ENCODE measurements at places on chromosomes 3 and 15.

DNA sequence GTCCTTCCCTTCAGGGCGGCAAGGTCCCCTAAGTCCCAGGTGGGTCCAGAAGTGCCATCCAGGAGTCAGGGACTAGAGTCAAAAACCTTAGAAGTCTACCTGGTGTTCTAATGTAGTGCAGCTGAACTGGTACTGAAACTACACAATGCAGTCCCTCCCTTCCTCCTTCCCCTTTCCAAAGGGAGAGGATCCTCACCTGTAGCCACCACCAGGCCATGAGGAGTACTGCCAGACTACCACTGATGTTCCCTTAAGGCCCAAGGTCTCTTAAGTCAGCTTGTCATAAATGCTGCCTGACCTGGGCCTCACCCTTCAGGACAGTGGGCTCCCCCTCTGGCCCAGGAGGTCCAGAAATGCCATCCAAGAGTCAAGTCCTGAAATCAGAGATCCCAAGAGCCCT is 98.9 kb downstream of the ULK4 start:
- DNase-seq: no peak

DNA sequence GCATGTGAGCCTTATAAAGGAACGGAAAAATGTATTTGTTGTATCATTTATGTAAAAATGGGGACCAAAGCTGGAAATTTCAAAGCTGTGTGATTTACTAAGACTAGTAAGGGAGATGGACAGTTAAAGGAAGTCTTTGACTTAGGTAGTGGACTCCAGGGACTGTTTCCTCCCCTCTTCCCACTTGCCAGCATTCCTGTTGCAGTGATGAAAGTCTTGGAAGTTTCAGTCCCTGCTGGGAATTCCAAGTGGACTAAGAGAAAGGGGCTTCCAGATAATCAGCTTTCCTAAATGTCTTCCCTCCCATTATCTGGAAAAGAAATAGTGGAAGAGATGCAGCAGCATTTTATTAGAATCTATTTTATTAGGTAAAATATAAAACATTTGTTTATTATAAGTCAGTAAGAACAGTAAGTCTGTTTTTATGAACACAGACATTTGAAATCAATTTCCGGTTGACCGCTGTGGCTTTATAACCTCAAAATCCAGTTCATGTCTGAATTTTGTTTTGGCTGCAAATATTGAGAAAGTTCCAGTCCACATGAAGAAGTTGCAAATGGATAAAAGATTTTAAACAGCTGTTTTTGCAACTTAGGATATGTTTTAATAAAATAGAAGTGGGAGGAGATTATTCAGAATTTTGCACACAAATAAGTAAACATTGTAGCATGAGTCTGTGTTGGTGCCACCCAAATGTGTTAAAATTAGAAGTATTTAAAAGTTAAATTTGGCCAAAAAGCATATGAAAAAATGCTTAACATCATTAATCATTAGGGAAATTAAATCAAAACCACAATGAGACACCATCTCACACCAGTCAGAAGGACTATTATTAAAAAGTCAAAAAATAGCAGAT is 141.8 kb downstream of the IL20RB start:
- no peak for DNase-seq

GRCh38 chr3:99626417-99626788 is 12.0 kb upstream of the COL8A1 start:
- no peak for DNase-seq

DNA sequence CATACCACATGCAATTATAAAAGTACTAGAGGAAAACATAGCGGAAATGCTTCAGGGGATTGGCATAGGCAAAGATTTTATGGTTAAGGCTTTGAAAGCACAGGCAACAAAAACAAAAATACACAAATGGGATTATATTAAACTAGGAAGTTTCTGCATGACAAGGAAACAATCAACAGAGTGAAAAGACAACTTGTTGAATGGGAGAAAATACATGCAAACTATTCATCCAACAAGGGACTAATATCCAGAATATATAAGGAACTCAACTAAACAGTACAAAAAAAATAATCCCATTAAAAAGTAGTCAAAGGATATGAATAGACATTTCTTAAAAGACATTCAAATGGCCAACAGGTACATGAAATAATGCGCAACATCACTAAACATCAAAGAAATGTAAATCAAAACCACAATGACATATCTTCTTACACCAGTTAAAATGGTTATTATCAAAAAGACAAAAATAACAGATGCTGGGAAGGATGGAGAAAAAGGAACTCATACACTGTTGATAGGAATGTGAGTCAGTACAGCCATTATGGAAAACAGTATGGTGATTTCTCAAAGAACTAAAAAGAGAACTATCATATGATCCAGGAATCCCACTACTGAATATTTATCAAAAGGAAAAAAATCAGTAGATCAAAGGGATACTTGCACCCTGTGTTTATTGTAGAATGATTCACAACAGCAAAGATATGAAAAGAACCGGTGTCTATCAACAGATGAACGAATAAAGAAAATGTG is 39.1 kb downstream of the COPS2 start:
- no peak for DNase-seq

- no peak for DNase-seq
Observed at GRCh38 chr15:47769166-47769565, 51.9 kb downstream of the SEMA6D start.

DNA sequence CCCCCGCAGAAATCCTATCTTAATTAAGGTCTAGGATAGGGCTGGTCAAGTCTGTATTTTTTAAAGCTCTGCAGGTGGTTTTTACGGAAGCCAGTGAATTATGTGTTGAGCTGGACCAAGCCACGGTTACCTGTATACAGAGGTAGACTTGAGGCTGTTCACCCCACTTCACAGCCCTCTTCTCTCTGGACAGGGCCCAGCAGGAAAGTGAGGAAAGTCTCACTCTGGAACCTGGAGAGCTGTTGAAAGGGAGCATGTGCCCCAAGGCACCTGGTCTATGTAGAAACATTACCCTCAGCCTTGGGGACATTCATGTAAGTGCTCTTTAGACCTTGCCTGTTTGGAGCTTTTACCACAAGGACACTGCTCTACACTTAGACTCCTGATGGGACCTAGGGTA is 6.9 kb downstream of the SEMA5B start:
- DNase-seq: no peak

DNA sequence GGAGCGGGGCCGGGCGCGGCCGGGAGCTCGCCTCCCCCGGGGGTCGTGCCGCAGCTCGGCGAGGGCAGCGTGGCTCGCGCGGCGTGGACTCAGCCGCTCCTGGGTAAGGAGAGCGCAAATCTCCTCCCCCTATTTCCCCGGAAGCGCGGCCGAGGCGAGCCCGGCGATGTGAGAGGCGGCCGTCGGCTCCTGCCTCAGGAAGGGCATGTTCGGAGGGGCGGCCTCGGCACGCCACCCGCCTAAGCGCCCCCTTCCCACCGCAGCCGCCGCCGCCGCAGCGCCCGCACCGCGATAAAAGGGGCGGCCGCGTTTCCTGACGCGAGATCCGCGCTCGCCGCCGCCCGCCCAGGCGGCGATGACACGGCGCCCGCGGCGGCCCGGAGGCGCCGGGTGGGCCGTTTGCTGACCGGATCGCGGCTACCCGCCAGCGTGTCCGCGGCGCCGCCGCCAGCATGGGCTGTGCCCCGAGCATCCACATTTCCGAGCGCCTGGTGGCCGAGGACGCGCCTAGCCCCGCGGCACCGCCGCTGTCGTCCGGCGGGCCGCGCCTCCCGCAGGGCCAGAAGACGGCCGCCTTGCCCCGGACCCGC is at the start of gene PDE8A:
PDE8A (plus strand) TSS at position 146 of the 590 bp plus-strand sequence; CDS start at position 453, 307 bp downstream.
- peak; percentile 17 for DNase-seq

DNA sequence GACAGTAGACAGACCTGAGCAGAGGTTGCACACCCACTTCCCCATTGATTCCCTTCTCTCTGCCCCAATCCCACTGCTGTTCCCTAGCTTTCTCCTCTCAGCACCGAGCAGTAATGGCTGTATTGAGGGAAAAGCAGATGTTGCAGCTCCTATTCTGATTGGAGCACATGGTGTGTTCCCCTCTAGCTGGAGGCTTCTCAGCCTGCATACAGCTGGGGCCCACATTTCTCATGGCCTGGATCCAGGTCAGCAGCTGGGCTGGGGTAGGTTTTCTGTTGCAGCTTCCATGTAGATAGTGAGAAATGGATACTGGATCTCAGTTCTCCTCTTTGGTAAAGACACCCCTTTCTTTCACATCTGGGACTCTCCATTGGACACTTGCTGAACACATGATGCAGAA is 50.1 kb downstream of the RYR3 start:
- no peak for DNase-seq

GRCh38 chr3:73024836-73025235 is 28.2 kb downstream of the PPP4R2 start:
- DNase-seq: no peak

- DNase-seq: no peak
Observed at GRCh38 chr15:58988006-58988785, 733 bp downstream of the RNF111 start.

DNA sequence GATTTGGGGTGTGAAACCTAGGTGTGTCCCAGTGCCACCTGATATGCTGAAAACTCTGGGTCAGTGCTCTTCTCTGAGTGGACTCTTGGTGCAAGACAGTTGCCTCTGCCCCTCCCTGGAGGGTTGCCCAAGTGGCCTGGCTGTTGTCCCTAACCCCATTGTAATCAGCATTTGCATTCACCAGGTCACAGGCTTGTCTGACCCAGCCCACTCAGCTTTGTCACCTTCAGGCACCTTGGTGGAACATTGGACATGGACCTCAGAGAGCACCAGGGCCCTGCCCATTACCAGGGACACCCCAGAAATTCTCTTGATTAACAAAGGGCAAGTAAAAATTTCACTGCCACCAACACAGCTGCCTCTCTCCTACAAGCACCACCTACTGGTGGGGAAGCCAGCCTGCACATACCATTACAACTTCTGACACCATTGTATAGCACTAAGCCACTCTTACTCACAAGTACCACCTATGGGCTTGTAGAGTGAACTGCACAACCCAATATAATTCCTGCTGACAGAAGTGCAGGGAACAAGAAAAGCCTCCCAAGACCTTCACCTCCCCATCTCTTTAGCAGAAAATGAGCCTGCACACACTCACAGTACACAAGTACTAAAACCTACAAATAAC is 324.6 kb downstream of the EPHA6 start:
- no peak for DNase-seq
